Aorta (tissue), 5 donors: ENCODE measurements at places on chromosomes 6 and 20. TPM values are rescaled to one million over a fixed set of nuclear protein-coding genes. Genes with fewer than 3 reads are reported as not detected.

The SLPI gene
- total RNA-seq = 41.2 TPM

DNA sequence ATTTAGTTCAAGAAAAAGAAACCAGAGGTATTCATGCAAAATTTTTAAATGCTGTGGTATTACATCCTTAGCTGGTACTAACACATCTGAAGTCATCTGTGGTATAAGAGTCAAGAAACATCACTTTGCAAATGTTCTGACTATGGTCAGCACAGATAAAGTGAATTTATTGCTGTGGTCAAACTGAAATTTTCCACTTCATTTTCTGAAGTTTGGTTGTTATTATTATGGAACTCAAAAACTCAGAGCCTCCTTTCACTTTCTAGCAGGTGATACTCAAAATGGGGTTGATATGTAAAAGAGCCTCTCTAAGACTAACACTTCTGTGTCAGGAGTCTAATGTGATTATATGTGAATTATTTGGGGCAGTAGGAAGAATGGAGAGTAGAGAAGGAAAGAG is 257.8 kb downstream of the RNGTT start:
- DNase-seq = no peak

- no peak for DNase-seq
Observed at GRCh38 chr6:24887545-24888140, 48.1 kb downstream of the RIPOR2 start.

GRCh38 chr6:135858931-135859330 is 7.4 kb downstream of the PDE7B start:
- no peak for DNase-seq

The REM1 gene
- 13.6 TPM for total RNA-seq

The TRAPPC3L gene
- 0.36 TPM for total RNA-seq

The SLC17A4 gene
- total RNA-seq = not detected

The SLC26A8 gene
- total RNA-seq = 0.33 TPM

DNA sequence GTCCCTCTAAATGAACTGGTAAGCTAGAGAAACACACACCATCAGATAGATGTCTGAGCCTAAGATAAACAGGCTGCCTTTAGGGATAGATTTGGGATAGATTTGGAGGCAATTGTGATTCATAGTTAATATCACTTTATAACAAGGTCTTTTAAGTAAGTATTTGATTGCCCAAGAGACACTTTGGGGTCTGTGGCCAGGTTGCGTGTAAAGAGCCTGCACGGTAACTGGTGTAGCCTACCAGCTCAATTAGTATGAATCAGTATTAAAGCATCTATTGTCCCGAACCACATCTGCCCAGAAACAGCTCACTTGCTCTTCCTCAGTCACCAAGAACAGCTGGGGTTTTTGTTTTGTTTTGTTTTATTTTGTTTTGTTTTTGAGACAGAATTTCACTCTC is 193.3 kb downstream of the SASH1 start:
- no peak for DNase-seq

The HMGN3 gene
- total RNA-seq = 51.4 TPM

The LY6G6F gene
- not detected for total RNA-seq

The RAB5IF gene
- 48.1 TPM for total RNA-seq

DNA sequence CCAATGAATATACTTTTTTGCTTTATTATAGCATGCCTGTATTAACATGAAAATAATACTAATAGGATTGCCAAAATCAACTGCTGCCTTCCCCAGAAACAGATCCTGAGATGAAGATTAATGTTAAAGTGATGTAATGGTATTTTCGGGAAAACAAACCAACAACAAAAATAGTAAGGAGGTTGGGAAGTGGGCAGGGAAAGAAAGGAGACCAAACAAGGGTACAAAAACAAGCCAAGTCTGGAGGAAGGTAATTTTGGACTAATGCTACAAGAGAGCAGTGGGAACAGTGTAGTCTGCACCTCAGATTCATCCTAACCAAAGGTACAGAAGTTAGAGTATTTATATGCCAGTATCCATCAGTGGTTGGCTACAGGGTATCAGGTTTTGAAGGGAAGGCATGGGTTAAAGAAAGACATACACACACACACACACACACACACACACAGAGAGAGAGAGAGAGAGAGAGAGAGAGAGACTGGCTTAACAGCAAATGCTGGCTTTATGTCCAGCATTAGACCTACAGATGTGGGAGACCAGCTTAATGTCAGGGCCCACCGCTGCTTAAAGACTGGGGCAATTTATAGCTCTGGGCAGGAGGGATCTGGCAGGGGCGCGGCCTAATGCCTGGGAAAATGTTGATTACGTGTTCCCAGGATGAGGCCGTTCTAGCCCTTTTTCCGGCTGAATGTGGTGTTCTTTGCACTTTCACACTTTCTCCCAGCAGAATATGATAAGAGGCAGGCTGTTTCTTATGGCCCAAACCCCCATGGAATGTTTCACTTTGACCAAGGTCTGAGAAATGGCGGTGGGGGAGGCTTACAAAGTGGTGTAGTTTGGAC is 3.8 kb upstream of the SLC17A1 start:
- DNase-seq = peak; percentile 47

- no peak for DNase-seq
Observed at GRCh38 chr6:170058878-170059485, 231.9 kb downstream of the DLL1 start.

DNA sequence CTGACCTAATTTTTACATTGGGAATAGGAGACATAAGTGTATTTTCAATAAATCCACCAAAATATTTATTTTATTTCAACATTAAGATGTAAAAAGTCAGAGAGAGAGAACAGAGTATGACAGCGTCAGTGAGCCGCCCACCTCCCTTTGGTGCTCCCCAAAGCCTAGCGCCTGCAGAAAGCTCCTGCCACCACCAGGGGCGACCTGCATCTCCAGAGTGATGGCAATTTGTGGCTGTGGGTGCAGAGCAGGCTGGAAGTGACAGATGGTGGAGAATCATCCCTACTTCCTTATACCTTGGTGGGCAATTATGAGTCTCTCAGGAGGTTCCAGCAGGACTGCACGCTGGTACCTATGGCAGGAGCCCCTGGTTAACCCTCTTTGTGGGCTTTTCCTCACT is 87.3 kb downstream of the PTPRT start:
- DNase-seq = no peak

DNA sequence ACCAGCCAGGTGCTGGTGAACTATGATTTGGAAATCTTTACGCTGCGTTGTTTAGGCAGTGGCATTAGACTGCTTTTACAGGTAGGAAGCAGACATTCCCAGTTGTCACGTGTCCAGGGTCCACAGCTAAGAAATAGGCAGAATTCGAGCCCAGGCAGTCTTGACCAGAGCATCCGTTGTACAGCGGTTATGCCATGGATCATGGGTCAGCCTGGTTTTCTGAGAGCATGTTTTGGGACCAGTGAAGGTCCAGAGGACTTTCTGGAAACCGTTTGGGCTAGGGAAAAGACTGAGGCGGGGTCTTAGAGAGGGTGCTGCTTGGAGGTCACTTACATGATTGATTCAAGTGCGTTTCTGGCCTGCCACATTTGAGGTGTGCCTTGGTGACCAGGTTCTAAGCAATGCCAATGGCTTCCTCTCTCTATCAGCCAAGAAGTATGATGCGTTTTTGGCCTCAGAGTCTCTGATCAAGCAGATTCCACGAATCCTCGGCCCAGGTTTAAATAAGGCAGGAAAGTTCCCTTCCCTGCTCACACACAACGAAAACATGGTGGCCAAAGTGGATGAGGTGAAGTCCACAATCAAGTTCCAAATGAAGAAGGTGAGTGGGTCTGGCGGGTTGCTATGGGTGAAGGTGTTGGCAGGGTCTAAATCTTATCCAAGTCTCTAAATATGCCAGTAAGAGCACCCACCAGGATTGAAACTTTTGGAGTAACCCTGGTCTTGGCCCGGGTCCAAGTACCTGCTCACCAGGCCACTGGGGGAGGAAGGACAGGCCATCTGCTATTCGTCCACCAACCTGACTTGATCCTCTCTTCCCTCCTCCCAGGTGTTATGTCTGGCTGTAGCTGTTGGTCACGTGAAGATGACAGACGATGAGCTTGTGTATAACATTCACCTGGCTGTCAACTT is 1.8 kb downstream of the RPL10A start:
- DNase-seq = no peak

DNA sequence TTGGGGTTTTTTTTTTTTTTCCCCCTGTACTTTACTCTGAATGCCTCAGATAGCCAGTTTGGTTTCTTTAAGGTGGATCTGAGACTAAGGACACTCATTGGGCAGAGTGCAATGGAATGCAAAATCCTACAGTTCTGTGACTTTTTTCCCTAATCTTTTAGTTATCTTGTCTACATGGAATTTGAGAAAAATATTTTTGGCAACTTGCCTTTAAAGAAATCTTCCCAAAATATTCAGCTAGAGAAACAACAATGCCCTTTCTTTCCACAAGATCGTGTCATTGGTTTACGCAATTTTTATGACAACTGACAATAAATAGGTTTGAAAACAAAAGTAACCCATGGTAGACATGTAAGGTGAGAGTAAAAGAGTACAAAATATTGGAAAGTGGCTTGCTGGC is 171.7 kb upstream of the LAMP5 start:
- no peak for DNase-seq

GRCh38 chr20:50691573-50692551 is 520 bp upstream of the RIPOR3 start:
- no peak for DNase-seq

DNA sequence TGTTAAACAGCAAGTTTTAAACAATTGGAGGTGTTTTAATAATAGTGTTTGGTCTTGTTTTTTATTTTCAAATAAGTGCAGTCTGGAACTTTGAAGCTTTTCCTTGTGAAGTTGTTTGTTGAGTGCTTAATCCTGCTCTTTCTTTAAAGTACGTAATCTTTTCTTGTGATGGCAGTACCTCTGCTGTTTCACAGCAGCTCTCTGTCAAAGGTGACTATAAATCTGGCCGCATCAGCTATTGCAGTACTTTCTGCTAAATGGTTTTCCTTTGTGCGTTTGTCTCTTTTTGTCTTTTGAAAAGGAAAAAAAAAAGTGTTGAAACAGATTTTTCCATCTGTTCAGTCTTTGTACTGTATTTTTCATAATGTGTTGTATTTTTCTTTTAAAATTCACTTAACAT is 12.7 kb downstream of the STXBP5 start:
- DNase-seq = no peak

GRCh38 chr6:38064431-38064830 is 244.9 kb downstream of the ZFAND3 start:
- DNase-seq = no peak

The GABRR1 gene
- total RNA-seq = 1.8 TPM

DNA sequence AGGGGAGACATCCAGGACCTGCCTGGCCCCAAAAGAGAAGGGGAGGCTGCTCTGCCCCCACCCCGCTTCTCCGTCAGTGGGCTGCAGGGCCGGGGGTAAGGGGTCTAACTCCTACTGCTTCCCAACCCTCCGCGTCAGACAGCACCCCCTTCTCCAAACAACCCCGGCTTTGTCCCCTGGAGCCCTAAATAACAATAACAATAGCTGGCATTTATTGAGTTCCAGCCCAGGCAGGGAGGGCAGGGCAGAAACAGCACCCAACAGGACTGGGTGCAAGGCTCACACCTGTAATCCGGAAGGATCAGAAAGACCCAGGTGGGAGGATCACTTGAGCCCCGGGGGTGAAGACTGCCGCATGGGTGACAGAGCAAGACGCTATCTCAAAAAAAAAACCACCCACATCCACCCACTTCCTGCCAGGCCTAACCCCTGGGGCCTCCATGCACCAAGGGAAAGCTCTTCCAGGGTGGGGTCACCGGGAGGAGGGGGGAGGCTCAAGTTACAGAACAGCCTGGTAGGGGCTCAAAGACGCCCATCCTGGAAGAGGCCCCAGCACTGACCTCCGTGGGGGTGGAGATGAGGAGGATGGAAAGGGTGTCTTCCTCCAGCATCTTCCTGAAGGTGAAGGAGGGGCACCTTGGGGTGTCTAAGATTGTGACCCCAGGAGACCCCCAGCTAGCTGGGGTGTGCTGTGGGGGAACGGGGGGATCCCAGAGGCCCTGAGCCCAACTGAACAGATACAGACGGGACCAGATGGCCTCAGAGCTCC is 1.3 kb upstream of the FNDC11 start:
- no peak for DNase-seq

The TGM2 gene
- total RNA-seq = 449 TPM

The RFX6 gene
- total RNA-seq = not detected

- no peak for DNase-seq
Observed at GRCh38 chr6:72533606-72534005, 88.3 kb upstream of the KCNQ5 start.

GRCh38 chr6:72724545-72724944 is 102.7 kb downstream of the KCNQ5 start:
- no peak for DNase-seq

- peak; percentile 86 for DNase-seq
Observed at GRCh38 chr6:167699141-167699931, 127.4 kb upstream of the AFDN start.

The GSTA1 gene
- total RNA-seq = not detected

DNA sequence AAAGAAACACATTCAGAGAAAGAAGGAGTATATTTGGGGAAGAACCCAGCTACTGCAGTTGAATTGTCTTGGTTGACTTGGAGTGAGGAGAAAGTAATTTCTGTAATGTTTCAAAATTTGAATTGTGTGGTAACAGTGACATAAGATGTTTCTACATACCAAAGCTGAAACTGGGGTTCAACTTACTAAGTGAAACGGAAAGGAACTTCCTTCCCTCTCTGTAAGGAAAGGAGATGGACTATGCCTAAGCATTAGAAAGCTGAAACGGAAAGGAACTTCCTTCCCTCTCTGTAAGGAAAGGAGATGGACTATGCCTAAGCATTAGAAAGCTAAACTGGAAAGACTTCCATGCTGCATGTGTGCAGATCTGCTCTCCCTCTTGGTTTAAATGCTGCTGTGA is 46.0 kb downstream of the HUS1B start:
- no peak for DNase-seq

- no peak for DNase-seq
Observed at GRCh38 chr6:52839124-52840055, 1.2 kb downstream of the GSTA5 start.

- DNase-seq = no peak
Observed at GRCh38 chr20:23664954-23665353, 23.9 kb downstream of the CST4 start.

- no peak for DNase-seq
Observed at GRCh38 chr6:167137881-167138280, 15.0 kb downstream of the CCR6 start.

- DNase-seq = no peak
Observed at GRCh38 chr6:143139239-143139784, 78.6 kb downstream of the AIG1 start.

GRCh38 chr6:17015144-17015543 is 86.7 kb upstream of the STMND1 start:
- no peak for DNase-seq

- no peak for DNase-seq
Observed at GRCh38 chr6:28979679-28980078, 25.4 kb downstream of the ZNF311 start.

GRCh38 chr6:49666930-49667757 is 30.5 kb upstream of the RHAG start:
- no peak for DNase-seq

The ZBP1 gene
- 1.6 TPM for total RNA-seq

The SEMG1 gene
- not detected for total RNA-seq

GRCh38 chr6:53924277-53924676 is 129.5 kb downstream of the LRRC1 start:
- no peak for DNase-seq
